ENCODE measurements at places on chromosomes 5 and 9.

GRCh38 chr5:42520203-42520602 lies 97.0 kb downstream of the GHR start:
- DNase-seq = no peak

DNA sequence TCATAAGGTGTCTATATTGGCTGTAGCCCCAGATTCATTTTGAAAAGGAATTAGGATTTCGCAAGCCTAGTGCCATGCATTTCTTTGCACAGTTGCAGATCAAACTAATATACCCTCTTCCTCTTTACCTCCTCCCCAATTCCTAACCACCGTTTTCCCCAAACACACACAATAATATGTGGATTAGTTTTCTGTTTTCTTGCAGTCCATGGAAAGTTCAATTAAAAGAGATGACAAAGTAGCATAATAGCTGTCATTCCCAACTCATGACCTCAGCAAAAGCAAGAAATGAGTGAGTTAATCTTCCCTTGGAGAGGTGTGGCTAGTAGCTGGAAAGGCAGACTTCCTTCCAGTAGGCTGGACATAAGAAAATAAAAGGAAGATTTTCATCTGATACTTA lies 349.1 kb downstream of the TMEM232 start:
- DNase-seq = no peak

- no peak for DNase-seq
Measured at GRCh38 chr9:25678147-25678666, at the start of gene TUSC1. Gene TUSC1, minus strand, starts transcription at chr9:25678444. Its CDS starts 132 bp downstream, at chr9:25678312.

GRCh38 chr5:117242028-117242427 lies 667.4 kb upstream of the SEMA6A start:
- DNase-seq = no peak

- no peak for DNase-seq
Measured at GRCh38 chr9:1938675-1939170, 76.4 kb upstream of the SMARCA2 start.

DNA sequence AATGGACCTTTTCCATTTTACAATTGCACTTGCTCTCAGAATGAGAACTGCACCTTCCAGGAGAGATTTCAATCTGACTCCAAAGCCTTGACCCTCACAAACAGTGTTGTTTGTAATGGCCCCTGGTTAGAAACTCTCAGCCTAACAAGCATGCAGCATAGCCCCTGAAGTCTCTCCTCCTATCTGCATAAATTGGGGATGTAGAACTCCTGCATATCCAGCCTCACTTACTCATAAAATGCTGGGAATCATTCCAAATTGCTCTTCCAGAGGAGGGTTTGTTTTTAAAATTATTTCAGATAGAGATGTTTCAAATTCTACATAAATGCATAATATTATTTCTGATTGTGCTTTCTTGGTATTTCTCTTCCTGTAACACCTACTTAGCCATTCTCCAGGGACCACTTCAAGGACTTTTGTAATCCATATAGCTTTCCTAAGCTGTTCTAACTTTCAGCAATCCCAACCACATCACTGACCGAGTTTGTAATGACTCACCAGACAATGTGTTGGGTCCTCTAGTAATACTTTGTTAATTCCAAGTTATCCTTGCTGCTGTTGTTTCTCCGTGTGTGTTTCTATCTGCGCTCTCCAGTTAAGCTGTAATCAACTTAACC lies 143.8 kb upstream of the CCDC152 start:
- DNase-seq = no peak

DNA sequence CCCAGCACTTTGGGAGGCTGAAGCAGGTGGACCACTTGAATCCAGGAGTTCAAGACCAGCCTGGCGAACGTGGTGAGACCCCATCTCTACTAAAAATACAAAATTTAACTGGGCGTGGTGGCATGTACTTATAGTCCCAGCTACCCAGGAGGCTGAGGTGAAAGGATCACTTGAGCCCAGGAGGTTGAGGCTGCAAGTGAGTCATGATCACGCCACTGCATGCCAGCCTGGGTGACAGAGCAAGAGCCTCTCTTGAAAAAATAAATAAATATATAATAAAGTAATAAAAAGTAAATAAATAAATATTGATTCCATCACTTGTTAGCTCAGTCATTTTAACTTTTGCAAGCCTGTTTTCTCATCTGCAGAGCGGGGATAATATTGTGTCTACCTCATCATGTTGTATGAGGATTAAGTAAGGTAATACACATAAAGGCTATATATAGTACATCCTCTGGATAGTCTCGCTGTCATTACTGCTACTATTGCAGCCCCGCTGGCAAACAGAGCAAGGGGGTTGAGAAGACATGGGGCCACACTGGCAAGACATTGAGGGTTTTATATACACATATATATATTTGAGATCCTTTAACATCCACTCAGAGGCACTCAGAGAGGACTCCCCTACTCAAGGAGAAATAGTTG lies 210.9 kb downstream of the C9orf152 start:
- no peak for DNase-seq

- DNase-seq = no peak
Measured at GRCh38 chr9:18861609-18862544, 171.1 kb downstream of the SAXO1 start.

DNA sequence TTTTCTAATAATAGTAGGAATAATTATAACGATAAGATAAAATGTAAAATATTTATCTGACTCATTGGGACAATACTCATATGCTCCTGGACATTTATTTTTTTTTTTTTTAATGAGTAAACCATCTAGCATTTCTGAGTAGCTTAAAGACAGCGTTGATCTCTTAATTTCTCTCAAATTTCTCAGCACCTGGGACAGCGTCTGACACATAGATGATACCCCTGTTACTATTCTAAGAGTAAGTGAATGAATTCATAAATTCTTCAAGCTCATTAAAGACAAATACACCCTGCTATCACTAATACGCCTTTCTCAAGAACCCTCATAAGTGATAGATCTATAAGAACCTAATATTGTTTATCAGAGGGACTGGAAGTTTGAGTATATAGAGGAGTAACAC lies 12.0 kb upstream of the HTR4 start:
- no peak for DNase-seq

DNA sequence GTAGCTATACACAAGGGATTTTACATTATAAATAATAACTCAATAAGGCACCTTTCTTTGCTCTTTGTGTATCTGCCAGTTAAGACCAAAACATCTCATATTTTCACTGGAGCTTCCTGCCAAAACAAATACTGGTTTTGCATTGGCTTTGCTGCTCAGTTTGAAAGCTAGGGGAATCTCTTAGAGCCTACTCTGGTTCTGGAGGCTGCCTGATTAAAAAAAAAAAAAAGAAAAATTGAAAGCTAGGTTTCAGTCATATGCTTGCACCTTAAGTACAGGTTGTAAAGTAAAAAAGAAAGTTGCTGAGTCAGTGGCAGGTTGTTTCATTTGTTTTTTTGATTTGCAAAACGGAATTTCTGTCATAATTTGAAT lies 2.3 kb downstream of the DENND4C start:
- DNase-seq = no peak

- DNase-seq = no peak
Measured at GRCh38 chr5:26487553-26487952, 550.8 kb downstream of the CDH9 start.

DNA sequence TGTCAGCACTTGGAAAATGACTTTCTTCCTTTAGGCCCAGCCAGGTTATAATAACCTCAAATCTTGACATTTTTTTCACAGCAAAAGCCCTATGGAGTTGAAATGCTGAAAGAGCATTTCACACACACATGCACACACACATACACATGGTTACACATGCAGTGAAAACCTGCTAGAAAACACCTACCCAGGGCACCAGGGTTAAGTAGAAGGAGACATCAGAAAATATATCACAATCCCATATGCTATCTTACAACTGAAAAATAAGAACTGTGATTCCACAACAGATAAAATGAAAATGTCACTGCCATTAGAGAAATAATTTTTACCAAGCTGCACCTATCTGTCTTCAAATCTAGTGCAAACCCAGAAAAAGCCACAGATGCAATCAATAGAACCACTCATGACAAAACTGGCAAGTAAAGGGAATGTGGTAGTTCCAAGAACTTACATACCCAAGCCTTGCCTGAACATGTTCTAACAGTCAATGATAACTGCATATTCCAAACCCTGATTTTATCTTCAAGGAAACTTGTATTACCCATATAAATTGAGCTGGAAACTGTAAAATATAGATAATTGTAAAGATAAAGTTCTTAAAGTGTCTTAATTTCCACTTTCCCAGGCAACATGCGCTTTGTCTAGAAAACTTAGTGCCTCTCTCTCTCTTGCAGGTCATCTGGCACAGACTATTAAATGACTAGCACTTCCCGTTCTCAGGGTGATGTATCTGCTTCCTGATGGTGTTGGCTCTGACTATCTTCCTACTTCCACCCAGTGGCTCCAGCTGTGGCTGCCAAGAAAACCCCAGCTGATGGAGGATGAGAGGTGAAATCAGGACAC lies 250.2 kb upstream of the PTGER4 start:
- DNase-seq = no peak

DNA sequence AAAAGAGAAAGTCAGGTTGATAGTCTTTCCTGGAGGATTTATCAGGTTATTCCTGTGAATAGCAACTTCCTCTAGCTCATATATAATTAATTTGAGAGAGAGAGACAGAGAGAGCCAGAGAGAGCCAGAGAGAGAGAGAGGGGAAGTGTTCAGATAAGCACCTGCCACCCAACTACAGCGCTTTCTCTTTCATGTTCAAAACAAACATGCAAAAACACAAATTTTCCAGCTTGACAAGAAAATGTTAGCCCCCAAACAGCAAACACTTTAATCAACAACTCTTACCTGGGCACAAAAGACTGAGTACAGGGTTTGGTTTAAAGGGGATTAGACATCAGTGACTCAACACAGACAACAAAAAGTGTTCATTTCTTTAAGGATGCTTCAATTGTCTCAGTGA lies 61.7 kb upstream of the PLPP6 start:
- no peak for DNase-seq

GRCh38 chr5:147800491-147800890 lies 18.0 kb upstream of the JAKMIP2 start:
- no peak for DNase-seq

GRCh38 chr9:107867738-107868137 lies 378.2 kb upstream of the KLF4 start:
- DNase-seq = no peak

- no peak for DNase-seq
Measured at GRCh38 chr9:25935188-25935587, 256.9 kb upstream of the TUSC1 start.

DNA sequence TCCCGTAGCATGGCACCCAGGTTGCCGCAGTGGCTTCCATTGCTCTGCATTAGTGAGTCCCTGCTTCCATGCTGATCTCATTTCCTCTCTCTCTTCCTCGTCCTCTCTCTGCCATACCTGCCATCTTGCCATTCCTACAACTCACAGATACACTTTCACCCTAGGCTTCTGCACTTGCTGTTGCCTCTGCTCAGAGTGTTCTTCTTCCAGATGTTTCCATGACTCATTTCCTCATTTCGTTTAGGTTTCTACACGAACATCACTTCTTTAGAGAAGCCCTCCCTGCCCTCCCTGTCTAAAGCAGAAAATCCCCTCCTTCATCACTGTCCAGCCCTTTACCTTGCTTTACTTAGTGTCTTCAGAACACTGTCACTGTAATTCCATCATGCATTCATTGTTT lies 115.2 kb upstream of the WWC1 start:
- no peak for DNase-seq

- no peak for DNase-seq
Measured at GRCh38 chr5:159163027-159163700, 46.2 kb downstream of the RNF145 start.

DNA sequence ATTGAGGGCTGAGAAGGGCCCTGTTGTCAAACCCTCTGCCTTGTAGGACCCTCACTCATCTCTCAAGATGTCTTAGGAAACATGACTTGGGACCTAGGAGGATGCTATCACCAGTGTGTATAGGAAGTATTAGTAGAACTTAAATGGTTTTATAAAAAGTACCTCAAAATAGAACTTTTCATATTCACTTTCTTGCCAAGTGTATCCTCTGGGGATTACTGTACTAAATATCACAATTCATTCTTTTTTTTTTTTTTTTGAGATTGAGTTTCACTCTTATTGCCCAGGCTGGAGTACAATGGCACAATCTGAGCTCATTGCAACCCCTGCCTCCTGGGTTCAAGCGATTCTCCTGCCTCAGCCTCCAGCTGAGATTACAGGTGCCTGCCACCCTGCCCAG lies 56.2 kb downstream of the ARHGEF28 start:
- no peak for DNase-seq

- no peak for DNase-seq
Measured at GRCh38 chr5:96968074-96968473, 32.2 kb downstream of the LNPEP start.

- DNase-seq = no peak
Measured at GRCh38 chr5:150650021-150651006, 9.9 kb downstream of the SYNPO start.

GRCh38 chr9:36036780-36037548 lies at the start of gene RECK:
Gene RECK, plus strand, starts transcription at chr9:36036913. Its CDS starts 86 bp downstream, at chr9:36036999.
- peak; percentile 80 for DNase-seq

DNA sequence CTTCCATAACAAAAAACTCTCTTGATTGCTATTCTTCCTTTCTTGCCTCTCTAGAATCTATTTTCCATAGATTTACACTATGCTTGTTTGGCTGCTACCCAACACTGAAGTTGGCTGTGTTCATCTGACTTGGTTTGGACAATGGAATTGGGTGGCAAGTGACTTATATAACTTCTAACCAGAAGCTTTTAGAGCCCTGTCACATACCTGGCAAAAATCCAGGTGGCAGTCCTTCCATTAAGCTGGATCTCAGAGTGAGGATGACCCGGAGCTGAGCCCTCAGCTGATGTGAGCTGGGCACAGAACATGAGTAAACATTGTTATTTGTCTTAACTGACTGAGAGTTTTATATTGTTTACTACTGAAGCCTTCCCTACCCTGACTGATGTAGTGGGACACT lies 225.7 kb downstream of the TLR4 start:
- DNase-seq = no peak

DNA sequence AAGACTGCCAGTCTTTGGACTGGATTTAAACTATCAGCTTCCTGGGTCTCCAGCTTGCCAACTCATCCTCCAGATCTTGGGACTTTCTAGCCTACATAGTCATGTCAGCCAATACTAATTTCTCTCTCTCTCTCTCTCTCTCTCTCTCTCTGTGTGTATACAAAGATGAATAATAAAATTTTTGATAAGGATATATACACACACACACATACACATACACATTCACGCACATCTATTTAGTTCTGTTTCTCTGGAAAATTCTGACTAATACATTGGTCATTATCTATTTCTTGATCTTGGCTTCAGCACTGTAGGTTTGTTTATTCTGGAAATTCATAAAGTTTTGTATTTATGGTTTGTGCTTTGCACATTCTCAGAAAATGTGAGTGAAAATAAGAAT lies 1606.2 kb upstream of the NUDT12 start:
- no peak for DNase-seq

DNA sequence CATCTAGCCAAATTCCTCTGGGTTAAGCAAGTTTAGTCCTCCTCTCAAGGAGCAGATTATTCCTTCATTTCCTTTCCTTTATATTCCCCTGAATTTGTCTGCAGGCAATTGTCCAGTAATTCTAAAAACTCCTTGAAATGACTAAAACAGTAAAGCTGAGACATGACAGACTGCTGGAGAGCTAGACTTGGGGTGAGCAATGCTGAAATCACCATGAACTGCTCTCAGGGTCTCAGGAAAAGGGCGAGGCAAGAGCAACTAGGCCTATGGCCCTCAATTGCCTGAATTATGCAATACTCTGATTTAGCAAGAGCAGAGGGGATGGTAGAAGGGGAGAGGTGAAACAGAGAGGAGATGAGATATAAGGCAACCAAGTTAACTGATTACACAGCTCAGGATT lies 172.9 kb upstream of the NREP start:
- DNase-seq = no peak

- no peak for DNase-seq
Measured at GRCh38 chr5:119439140-119439631, 13.1 kb upstream of the HSD17B4 start.
